ENCODE measurements at places on chromosomes 7 and 10. TPM values are rescaled to one million over a fixed set of nuclear protein-coding genes. Genes with fewer than 3 reads are reported as not detected.

DNA sequence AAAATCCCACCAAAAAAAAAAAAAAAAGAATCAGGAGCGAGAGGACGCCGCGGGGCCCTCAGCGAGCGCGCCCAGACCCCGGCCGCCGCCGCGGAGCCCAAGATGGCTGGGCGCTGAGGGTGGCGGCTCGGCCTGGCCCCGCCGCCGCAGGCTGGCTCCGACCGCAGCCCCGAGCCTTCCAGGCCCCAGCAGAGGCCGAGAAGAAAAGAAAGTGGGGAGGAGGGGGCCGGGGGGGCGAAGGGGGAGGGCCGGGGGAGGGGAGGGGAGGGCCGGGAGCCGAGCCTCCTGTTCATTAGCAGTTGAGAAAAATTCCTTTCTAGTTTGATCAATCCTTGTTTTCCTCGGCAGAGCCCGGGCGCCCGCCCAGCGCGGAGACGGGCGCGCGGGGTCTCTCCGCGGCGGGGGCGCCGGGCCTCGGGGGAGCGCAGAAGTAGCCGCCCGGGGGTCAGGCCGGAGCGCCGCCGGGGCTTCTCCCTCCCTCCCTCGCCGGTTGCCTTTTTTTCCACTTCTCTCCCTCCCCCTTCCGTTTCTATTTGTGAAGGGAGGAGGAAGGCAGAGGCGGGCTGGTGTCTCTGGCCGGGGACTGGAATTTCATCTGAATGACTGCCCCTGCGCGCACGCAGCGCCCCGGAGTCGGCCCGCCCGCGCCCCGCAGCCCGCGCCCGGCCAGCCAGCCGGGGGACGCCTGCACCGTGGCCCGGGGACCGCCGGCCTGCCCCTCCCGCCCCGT lies 778 bp upstream of the TRIM8 start:
- peak; percentile 69 for DNase-seq

DNA sequence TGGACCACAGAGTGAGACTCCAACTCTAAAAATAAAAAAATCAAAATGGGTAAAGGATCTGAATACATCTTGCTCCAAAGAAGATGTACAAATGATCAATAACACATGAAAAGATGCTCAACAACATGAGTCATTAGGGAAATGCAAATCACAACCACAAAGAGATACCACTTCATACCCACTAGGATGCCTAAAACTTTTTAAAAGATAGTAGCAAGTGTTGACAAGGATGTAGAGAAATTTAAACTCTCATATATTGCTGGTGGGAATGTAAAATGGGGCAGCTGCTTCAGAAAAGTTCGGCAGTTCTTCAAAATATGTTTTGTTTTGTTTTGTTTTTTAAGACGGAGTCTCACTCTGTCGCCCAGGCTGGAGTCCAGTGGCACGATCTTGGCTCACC lies 45.7 kb upstream of the GTF2IRD1 start:
- no peak for DNase-seq

WDR86 gene
- 4.6 TPM for total RNA-seq

- DNase-seq = no peak
Measured at GRCh38 chr10:69807696-69808095, 6.0 kb downstream of the COL13A1 start.

DNA sequence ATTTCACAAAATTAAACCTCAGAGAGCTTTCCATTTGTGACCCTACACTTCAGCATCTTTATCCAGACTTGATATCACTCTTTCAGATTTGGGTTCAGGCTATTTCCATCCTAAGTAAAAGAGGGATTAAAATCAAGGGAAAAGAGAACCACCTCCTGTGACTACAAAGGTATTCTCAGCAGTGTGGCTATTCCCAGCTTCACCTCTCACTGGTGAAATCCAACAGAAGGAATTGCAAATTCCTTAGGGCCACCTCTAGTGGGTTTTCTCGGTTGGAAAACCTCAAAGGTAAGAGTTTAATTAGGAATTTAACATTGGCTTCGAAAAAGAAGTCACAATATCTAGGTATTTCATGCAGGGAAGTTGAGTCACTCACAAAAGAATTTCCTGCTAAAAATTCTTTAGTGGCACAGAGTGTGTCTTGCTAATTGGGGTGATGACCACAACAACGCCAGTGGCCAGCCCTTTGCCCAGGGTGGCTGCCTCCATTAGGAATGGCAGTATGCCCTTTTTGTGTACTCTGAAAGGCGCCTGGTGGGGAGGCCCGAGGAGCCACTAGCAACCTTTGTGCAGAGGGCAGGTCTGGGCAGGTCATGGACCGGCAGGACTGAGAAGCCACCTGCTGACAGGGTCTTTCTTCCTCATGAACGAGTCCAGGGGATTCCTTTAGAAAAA lies 52.2 kb downstream of the SEM1 start:
- no peak for DNase-seq

GRCh38 chr7:69193061-69193460 lies 405.2 kb upstream of the AUTS2 start:
- DNase-seq = no peak

CPA1 gene
- not detected for total RNA-seq

ADRB1 gene
- total RNA-seq = 0.12 TPM

ZMIZ2 gene
- total RNA-seq = 170 TPM

SPOCK2 gene
- total RNA-seq = 329 TPM

DNA sequence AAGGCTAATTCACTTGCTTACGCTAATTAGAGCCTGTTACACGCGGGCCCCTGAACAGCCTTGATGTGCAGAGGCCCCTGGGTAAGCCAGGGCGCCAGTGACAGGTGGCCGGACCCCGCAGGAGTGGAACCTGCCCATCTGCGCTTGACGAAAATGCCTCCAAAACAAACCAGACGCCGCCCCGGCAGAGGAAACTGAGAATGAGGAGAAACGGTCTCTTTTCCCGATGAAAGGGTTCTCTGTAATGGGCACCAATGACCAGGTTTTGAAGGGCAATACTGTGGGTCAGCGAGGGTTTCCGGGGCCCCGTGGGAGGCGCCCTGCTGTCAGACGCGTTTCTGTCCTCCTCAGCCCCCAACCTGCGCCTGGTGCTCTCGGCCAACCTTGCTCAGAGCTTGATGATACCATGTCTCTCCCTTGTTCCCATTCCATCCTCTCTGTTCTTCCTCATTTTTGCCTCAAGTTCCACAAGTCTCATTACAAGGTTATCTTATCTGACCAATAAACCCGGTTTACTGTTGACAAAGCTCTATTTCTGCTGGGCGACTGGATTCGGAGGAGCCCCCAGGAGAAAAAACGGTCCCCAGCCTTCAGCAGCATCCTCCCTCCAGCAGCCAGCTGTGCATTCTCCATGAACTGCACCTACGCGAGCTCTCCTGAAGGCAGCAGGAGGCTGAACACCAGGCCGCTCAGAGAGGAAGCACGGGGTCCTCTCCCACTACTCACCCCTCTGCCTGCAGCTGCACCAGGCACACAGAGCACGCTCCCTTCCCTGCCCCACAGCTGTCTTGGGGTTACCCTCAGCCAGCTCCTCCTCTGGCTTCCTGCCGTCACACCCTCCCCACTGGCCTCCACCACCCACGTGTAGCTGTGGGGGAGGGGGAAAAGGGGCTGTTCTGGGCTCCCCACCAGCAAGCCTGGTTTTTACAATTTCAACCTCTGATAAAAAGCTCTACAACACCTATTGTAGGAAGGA lies 202.0 kb downstream of the MAD1L1 start:
- DNase-seq = peak; percentile 69

- DNase-seq = no peak
Measured at GRCh38 chr7:22730066-22730710, 3.2 kb downstream of the IL6 start.

STEAP1B gene
- not detected for total RNA-seq

GRCh38 chr10:35723992-35724391 lies 81.9 kb upstream of the FZD8 start:
- DNase-seq = no peak

DNA sequence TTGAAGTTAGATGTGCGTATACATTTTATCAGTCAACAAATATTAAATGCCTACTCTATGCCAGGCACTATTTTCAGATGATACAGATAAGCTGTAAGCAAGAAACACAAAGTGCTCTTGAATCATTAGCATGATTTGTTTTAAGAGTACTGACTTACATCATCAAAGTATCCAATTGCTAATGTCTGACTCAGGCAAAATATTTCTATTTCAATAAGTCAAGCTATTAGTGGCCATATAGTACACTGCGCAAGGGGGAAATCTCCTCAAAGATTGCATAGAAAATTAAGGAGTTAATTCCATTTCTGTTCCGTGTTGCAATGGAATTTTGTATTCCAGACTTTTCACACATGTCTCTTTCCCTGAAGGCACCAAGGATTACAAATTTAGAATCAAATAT lies 46.1 kb upstream of the DNAJC1 start:
- DNase-seq = no peak

GRCh38 chr7:38846280-38846679 lies 62.7 kb downstream of the VPS41 start:
- no peak for DNase-seq

GRCh38 chr7:110569486-110570205 lies 521.3 kb upstream of the LRRN3 start:
- DNase-seq = no peak

RAPGEF5 gene
- total RNA-seq = 0.33 TPM

DHX32 gene
- total RNA-seq = 11.9 TPM

GRCh38 chr10:51344371-51344770 lies 270.1 kb downstream of the PRKG1 start:
- DNase-seq = no peak

ASZ1 gene
- total RNA-seq = not detected

DNA sequence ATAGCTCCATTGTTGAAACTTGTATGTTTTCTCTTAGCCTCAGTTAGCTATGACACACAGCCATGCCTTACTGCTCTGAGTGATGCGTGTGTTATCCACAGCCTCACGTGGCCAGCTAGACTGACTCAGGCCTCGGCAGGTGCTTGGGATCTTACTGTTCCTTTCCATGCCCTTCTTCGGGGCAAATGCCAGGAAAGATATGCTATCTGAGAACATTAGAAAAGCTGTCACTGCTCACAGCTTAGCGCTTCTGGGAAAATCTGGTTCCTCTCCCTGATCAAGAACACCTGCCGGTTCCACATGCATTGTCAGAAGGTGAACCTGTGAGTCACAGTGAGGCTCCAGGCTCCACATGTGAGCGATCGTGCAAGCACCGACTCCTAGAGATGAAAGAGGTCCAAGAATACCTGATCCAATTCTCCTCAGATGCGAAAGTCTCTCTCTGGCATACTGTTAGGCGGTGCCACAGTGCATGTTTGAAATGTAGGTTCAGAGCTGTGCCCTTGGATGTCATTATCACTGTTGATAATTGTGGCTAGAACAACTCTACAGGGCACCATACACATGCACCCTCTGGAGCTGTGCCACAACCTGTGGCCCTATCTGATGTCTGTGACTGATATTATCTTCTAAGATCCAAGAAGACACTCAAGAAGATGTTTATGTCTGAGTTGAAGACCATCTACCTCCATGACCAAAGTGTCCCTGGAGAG lies 247.8 kb upstream of the IGFBP3 start:
- no peak for DNase-seq

- no peak for DNase-seq
Measured at GRCh38 chr10:52443419-52444388, 129.6 kb downstream of the DKK1 start.

GRCh38 chr7:80609751-80610150 lies 28.7 kb upstream of the CD36 start:
- no peak for DNase-seq

SKIDA1 gene
- not detected for total RNA-seq

- DNase-seq = no peak
Measured at GRCh38 chr7:83410989-83411591, 237.8 kb downstream of the SEMA3E start.

DNA sequence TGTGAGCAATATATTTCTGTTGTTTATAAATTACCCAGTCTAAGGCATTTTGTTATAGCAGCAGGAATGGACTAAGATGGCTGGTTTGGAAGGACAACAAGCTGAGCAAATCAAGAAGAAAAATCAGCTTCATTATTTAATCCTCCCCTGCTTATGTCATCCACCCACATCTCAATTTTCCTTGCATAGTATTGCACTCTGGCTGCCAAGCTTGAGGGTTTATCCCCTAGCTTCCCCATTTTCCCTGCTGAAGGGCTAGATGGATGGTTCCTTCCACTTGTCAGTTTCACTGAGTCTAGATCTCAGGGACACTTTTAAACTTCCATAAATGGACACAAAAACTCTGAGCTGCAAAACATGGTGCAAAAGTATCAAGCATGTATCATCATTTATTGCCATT lies 75.2 kb upstream of the LAMB4 start:
- no peak for DNase-seq

DNA sequence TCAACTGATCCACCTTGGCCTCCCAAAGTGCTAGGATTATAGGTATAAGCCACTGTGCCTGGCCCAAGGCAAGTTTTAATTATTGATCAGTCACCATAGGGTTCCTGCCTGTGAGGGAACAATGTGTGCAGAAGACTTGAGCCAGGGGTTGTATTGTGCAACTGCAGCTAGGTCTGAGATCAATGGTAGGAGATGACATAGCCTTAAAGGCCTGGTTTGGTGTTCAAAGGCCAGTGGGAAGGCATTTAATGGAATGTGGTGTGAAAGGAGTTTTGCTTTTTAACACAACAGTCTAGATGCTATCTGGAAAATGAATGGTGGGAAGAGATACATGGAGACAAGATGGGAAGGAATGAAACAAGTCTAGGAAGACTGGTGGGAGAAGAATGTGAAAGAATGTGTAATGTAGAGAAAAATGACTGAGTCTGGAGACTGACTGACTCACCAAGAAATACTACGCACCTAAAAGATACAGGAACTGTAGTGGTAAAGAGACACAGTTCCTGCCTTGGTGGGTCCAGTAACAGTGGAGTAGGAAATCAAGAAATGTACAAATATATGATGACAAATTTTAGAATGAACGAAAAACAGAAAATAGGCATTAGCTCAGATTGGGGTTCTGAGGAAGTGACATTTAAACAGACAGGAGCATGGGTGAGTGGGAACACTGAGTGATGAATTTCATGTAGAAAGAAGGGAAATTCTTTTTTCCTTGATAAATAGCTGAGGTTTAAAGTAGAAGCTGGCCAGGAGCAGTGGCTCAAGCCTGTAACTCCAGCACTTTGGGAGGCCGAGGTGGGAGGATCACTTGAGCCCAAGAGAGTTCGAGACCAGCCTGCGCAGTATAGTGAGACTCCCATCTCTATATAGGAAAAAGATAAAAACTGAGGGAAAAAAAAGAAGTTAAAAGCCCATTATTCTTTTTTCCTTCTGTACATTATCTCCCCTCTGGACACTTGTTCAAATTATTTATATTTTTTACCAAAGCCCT lies 9.4 kb downstream of the HNRNPF start:
- no peak for DNase-seq

- DNase-seq = no peak
Measured at GRCh38 chr10:8498290-8498689, 443.8 kb downstream of the GATA3 start.

DNA sequence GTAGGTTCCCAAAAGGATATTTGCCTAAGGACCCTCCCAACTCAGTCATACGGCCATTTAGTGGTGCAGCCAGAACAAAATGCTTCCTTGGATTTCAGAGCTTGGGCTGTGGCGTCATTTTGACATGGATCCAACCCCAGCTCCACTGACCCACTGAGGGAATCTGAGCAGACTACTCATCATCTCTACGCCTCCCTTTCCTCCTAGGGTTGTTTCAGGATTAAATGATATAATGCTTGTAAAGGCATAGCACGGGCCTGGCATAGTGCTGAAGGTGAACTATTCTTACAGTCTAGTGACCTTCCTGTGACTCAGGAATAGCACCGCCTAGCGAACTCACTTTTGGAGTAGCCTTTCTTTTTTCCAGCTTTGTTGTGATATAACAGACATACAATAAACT lies 70.3 kb upstream of the LOXL4 start:
- DNase-seq = no peak

ATP5MK gene
- total RNA-seq = 154 TPM

GRCh38 chr7:141708351-141708750 lies at the start of gene WEE2:
Gene WEE2, plus strand, starts transcription at chr7:141708353. Its CDS starts 406 bp downstream, at chr7:141708759.
- DNase-seq = no peak

GRCh38 chr7:54538122-54538521 lies 4.1 kb upstream of the VSTM2A start:
- DNase-seq = no peak
